ENCODE measurements at places on chromosomes 6 and 20.

GRCh38 chr6:160737934-160738333, 35.9 kb downstream of the PLG start:
- DNase-seq = no peak

- no peak for DNase-seq
Measured at GRCh38 chr6:137172734-137173431, 561 bp downstream of the IL22RA2 start.

GRCh38 chr6:28809947-28810658, 113.7 kb downstream of the TRIM27 start:
- DNase-seq = no peak

- DNase-seq = no peak
Measured at GRCh38 chr6:14910692-14911547, 334.9 kb upstream of the JARID2 start.

DNA sequence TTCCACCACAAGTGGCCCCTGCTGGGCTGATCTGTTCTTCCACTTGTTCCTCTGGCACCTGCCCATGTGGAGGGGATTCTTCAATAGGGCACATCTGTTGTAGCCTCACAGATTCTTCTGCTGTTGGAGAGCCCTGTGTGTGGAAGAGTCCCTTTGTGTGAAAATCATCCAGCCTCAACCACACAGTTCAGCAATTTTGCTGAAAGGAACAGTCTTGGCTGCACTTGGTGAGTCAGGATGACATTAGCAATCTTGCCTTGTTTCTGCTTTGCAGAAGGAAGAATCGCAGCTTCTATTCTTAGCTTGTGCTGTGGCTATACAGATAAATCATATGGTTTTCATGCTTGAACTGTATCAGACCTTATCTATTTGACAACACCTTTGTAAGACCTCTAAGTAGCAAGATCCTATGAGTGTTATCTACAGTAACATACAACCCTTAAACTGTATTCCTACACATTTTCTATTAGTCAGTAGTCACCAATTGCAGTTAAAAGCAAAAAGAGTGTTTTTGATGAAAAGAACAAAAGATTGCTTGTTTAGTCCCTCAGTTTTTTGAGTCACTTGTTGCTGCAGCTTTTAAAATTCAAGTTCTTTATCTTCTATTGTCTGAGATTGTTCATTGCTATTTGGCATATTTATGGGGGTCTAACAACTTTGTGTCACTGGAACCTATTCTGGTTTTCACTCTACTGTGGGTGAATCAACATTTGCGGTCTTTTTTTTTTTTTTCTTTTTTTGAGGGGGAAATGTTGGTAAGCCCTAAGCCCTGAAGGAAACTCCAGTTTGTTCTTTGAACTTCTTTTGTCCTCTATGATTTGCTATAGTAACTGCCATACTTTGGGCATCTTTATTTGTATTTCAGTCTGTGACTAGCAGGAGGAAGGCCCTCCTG, 231.6 kb downstream of the TFAP2B start:
- no peak for DNase-seq

GRCh38 chr6:5471044-5471443, 209.7 kb downstream of the FARS2 start:
- peak; percentile 50 for DNase-seq
